ENCODE measurements at places on chromosomes 3 and 15. TPM values are rescaled to one million over a fixed set of nuclear protein-coding genes. Genes with fewer than 3 reads are reported as not detected.

RTP2 gene
- not detected for total RNA-seq

ILDR1 gene
- 2.0 TPM for total RNA-seq

IL17RC gene
- total RNA-seq, result 155 TPM

STARD9 gene
- 6.3 TPM for total RNA-seq

TJP1 gene
- 78.4 TPM for total RNA-seq

MRPS11 gene
- 28.4 TPM for total RNA-seq

CCRL2 gene
- 0.46 TPM for total RNA-seq

DNAH1 gene
- total RNA-seq, result 4.9 TPM

ZIC1 gene
- total RNA-seq, result 0.46 TPM

ANXA2 gene
- 1,311 TPM for total RNA-seq

FGF12 gene
- total RNA-seq, result not detected

CEMIP gene
- 9.7 TPM for total RNA-seq

AP3B2 gene
- total RNA-seq, result 6.2 TPM

DLEC1 gene
- 0.19 TPM for total RNA-seq

ERICH6 gene
- total RNA-seq, result not detected

TM4SF18 gene
- total RNA-seq, result 3.1 TPM
